ENCODE measurements at places on chromosomes 6 and 20.

DNA sequence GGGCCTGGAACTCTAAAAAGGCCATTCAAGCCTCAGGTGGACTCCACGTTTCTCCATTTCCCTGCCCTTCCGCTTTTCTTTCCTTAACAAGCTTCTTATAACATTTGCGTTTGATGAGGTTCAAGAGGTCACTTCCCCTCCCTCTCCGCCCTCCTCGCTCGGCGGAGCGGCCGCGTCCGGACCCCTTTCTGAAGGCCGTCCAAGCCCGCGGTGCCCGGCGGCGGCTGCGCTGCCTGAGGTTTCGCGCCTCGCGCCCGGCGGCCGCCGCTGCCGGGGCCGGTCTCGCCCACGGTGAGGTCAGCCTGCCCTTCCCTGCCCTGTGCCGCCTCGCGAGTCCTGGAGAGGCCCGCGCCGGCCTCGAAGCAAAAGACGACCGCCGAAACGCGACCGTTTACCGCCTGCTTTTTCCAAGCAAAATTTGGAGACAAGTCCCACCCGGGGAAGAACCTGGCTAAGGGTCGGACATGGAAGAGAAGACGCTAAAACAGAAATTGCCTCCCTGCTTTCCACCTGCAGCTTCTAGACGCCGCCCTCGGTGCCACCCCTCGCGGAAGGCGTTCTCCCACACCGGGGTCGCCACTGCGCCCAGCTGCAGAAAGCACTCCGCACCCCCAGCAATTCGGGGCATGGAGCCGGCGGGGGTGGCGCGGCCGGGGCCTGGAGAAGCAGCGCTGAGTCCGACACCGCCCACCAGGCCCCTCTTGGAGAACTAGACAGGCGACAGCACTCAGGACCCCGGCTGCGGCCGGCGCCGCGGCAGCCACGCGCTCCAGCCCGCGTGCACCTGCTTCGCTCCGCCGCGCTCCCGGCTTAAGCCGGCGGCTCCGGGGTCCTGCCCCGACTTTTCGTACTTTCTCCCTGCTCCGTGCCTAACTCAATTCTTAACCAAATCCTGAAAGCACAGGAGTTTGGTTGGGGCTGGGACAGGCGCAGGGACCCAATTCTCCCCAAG lies 11.0 kb upstream of the FOXF2 start:
- DNase-seq, result no peak

- no peak for DNase-seq
These were observed 28.9 kb upstream of the CCR6 start for GRCh38 chr6:167093922-167094432.

DNA sequence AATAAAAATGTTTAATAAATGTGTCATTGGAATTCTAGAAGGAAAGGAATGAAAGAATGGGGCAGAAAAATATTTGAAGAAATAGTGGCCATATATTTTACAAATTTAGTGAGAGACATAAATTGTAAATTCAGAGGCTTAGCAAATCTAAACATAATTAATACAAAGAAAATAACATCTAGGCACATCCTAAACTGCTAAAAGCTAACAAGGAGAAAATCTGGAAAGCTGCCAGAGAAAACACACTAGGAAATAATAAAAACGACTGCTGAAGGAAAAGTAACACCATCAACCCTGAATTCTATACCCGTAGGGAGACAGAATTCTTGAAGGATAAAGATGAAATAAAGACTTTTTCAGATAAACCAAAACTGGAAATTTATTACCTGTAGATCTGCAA lies 23.8 kb downstream of the CYB5R4 start:
- no peak for DNase-seq

GRCh38 chr6:158316022-158316421 lies 3.8 kb downstream of the TULP4 start:
- DNase-seq, result peak; percentile 84

DNA sequence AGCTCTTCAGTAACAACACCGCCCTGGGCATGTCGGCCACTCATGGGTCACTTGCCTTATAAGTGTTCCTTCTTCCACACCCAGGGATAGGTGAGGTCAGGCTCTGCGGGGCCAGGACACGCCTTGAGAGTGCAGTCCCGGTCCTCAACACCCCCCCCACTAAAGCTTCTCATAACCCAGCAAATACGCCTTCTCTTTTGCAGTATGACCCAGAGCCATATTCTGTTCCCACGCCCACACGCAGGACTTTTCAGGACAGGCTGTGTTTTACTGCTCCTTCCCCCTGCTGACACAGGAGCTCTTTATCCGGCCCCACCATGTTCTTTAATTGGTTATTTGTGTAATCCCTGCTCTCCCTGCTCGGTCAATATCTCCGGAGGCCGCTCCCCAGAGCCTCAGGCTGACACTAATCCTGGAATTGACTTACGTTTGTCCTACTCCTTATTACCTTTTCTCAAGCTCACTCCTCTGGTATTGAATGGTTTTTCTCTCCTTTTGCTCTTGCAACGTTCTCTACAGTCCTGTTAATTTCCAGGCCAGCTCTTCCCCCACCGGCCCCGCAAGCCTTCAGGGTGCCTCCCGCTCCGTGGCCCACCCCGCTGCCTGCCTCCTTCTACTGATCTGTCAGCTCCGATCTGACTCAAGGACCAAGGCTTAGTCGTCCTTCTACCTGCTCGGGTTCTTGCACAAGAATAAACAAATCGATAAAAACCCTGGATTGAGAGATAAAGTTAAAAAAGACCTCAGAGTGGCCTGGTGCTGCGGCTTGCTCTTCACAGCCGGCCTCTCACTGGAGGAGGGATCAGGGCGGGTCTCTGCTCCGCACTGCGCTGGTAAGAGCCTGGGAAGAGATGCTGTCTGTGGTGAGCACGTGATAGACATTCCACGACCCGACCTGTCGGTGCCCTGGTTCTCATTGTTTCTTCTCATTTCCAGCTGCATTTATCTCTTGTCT lies 357.5 kb downstream of the ZFAND3 start:
- no peak for DNase-seq

GRCh38 chr20:36400909-36401735 lies 95.0 kb downstream of the DLGAP4 start:
- DNase-seq, result no peak

DNA sequence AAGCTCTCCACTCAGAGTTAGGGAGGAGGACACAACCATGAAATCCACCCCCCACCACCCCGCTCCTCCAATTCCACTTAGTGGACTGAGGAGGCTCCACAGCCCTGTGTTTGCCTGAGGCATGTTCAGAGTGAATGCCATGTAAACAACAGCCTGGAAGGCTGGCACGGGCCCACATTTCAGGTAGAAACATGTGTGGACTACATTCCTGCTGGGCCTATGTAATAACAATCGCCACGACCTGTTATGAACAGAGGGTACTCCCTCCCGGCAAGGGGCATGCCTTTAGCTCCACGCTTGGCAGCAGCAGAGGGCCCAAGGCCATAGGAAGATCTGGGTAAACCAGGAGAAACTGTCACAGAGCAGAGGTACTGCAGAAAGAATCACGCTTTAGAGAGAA lies 65.5 kb downstream of the ISM1 start:
- peak; percentile 84 for DNase-seq

DNA sequence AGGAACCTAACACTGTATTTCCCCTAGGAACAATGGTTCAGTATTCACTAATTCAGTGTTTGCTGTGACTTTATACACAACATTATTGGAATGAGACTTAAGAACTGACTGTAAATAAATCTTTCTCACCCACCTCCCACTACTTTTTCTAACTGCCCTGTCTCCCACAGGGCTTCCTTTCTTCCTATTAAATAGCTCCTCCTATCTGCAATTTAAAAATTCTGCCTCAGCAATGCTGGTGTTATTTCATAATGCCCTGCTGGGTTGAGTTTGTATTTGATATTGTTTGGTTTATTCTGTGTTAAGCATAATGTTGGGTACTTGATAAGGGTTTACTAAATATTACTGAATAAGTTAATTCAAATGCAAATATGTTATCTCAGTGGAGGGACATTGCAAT lies 573.1 kb upstream of the RNF217 start:
- no peak for DNase-seq

GRCh38 chr6:170542031-170542719 lies 10.9 kb downstream of the PSMB1 start:
- DNase-seq, result peak; percentile 88

DNA sequence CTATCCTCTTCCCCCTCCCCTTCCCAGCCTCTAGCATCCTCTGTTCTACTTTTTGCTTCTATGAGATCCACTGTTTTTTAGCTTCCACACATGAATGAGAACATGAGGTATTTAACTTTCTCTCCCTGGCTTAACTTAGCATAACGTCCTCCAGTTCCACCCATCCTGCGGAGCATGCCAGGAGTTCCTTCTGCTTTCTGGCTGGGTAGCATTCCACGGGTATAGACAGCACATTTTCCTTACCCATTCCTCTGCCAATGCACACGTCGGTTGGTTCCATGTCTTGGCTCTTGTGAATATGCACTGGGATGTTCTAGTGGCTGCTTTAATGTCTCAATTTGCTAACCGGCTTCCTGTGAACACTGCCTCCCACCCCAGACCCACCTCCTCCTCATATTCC lies 13.2 kb upstream of the CCR6 start:
- DNase-seq, result no peak

DNA sequence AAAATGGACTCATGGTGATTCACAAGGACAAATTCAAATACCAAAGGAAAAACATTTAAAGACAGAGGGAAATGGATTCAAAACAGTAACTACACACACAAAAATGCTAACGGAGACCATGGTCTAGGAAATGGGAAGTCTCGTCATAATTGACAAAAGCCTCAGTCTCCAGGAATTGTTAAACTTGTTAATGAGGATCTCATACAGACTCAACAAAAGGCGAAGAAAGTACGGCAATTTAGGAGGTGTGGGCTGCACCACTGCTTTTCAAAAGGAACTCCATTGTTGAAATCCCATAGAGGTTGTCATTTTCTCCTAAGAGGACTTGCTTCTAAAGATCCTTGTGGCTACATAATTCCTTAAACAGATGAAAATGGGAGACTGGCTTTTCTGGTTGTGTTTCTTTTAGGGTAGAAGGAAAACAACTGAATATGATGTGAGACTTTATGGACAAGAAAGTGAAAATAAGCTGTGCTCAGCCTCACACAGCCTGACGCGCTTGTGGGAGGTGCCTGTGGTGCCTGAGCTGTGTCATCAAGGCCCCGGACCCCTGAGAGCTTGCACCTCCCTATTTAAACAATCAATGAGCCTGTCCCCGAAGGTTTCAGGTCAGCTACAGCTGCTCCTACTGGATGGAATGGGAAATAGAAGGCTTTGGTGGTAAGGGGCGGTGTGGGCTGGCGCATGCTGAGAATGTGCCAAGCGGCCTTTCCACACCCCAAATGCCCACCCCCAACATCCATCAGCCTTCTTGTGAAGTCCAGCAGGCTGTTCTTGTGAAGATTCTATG lies 2.5 kb upstream of the CLDN20 start:
- DNase-seq, result no peak

GRCh38 chr6:143236151-143236798 lies 175.6 kb downstream of the AIG1 start:
- no peak for DNase-seq

DNA sequence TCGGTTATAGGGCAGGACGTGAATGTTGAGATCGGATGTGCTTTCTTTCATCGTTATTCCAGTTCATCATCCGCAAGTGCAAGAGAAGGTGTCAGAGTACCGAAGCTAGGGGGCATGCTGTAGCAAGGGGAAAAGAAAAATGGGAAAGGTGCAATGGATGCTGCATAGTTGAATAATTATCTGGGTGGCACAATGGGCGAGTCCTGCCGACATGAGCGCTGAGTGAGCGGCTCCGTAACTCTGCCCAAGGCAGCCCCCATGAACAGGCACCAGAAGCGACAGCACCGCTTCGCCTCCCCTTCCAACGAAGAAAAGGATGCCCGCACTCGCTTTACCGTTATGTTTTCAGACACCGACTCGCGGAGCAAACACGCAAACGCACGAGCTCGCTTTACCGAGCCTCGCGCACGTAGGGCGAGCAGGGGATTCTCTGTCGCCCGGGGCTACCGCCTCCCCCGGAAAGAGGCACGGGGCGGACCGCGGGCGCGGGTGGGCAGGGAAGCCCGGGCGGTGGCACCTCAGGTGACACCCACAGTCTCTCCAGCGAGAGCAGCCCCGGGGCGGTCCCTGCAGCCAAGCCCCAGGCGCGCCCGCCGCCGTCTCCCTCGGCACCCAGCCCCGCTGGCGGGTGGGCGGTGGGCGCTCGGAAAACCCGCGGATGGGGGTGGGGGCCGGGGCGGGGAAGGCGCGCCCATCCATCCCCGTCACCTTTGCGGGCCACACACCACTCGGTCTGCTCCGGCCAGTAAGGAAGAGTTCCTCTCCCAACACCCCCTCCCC lies 654 bp downstream of the WASF1 start:
- peak; percentile 77 for DNase-seq
